ENCODE measurements at places on chromosomes 1 and 21.

DNA sequence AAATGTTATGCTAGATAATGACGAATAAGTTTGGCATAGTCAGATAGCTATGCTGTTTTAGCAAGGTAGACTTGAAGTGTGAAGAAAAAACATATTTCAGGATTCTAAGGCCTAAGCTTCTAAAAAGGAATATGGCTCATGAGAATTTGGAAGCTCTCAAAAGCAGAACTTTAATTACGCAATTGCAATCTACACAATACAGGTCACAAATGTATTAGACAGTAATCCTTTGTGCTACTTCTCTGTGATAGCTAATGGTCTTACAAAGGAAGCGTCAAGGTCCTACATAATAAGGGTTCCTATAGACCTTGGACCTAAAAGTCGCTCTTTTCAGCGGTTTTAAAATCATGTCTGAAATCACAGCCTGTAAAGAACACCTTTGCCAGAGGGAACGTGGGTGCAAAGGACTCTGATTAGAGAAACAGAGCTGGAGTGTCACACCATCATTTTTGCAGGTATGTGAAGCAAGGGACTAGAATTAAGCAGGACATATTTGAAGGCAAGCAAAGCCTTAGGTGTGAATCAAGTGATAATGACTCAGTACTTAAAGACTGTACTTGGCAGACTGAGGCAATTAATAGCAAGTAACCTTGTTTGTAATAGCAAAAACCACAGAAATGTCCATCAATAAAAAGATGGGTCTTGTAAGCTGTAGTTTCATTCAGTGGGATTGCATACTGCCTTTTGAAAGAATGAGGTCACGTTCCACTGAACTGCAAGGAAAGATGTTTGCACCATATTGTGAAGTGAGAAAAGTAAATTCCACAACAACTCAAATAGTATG lies 420.2 kb downstream of the KCTD3 start:
- no peak for DNase-seq

- no peak for DNase-seq
These were observed 18.5 kb upstream of the TBX15 start for GRCh38 chr1:119006406-119007279.

DNA sequence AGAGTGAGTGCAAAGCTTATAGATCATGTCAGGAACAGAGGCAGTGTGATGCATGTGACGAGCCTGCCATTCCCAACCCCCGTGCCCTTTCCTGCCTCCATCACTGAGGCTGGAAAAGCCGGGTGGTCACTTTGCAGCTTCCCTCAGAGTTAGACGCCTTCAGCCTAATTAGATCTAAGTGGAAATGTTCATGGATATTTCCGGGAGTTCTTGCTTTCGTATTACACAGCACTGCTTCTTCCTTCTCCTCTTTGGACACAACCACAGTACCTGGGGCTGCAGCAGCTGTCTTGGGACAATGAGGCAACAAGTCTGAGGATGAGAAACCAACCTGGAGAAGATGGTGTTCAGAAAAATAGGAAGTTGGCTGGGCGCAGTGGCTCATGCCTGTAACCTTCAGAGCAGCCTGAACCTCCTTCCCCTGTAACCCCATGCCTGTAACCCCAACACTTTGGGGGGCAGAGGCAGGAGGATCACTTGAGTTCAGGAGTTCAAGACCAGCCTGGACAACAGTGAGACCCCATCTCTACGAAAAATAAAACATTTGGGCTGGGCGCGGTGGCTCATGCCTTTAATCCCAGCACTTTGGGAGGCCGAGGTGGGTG lies 24.5 kb downstream of the SERINC2 start:
- no peak for DNase-seq

DNA sequence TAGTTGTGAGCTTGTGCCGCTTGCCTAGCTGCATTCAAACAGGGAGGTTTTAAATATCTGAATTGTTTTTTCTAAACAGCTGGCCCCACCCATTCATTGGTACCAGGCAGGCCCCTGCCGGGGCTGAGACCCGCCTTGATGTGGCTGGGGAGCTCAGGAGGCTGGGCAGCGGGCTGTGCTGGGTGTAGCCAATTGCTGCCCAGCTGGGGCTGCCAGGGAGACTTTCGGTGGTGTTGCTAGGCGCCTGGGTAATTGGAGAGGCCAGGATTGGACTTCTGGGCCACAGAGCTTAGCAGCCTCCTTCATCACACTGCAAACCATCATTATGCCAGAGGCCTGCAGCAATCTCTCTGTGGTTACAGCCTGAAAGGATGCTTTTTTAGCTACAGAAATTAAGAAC lies 12.2 kb downstream of the RHBDL2 start:
- DNase-seq, result no peak

DNA sequence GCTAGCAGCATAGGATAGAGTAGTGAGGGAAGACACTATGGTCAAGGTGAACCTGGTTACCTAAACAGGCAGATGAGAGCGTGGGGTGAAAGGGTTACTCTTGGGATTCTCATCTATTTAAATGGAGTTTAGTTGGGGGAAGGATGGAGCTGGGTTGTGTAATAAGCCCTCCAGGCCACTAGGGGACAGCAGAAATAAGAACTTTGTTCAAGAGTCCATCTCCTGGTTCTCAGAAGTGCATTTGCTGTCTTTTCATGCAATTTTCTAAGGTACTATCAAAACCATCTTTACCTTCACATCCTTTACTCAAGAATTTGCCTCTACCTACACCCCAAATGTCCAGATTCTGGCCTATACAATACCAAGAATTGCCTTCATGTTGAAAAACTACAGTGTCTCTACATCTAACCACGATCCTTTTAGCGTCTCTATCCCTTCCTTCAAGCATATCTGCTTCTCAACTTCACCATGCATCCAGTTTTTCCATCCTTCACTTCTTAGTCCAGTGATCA lies 28.0 kb downstream of the SLAMF1 start:
- peak; percentile 55 for DNase-seq

GRCh38 chr1:40987439-40988276 lies 8.2 kb downstream of the CTPS1 start:
- no peak for DNase-seq

DNA sequence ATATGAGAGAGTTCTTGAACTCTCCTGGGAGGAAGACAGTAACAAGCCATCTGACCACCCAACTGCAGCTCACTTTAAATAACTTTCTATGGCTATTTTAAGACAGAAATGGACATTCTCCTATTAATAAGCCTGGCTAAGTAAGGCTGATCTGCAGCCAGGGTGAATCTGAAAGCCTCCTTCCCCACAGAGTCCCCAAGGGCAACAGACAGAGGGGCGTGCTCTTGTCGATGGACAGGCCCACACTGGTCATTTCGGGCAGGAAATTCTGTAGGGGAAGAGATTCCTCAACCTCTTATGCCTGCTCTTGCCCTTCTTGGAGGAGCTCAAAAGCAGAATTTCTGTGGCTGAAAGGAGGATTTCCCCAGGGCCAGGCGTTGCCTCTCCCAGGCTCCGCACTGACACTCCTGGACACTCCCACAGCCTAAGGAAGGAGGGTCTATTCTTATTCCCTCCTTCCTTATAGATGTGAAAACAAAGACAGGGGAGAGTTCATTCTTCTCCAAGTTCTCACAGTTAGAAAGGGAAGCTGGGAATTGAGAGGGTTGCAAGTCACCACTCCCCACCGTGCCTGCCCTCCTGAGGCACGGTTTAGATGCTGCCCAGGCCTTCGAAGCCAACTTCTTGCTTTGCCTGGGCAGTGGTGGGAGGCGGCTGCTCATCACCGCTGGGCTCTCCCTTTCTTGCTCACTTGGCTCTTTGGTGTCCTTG lies 17.9 kb upstream of the KANK4 start:
- DNase-seq, result no peak

GRCh38 chr1:156496211-156496761 lies 4.3 kb downstream of the MEF2D start:
- DNase-seq, result no peak

All from CD4-positive, alpha-beta memory T cell (primary cell).